Tracheal epithelial cell (primary cell): ENCODE measurements at places on chromosomes 2 and 18. TPM values are rescaled to one million over a fixed set of nuclear protein-coding genes. Genes with fewer than 3 reads are reported as not detected.

PLCL1 gene
- total RNA-seq, result under 0.01 TPM in 1 of 2 replicates, not detected in the other

BABAM2 gene
- total RNA-seq, result 8.7 and 10.1 TPM in 2 replicates

TRIM43 gene
- total RNA-seq, result 0.48 TPM in 1 of 2 replicates, not detected in the other

YES1 gene
- total RNA-seq, result 274 and 298 TPM in 2 replicates

RIT2 gene
- 0.24 TPM in 1 of 2 replicates, not detected in the other for total RNA-seq

CFAP65 gene
- under 0.01 TPM in 1 of 2 replicates, not detected in the other for total RNA-seq

MAP3K19 gene
- under 0.01 TPM in 1 of 2 replicates, not detected in the other for total RNA-seq

PMS1 gene
- total RNA-seq, result 17.6 and 19.6 TPM in 2 replicates

CIB4 gene
- total RNA-seq, result not detected in 2 replicates

WDFY1 gene
- total RNA-seq, result 100 and 107 TPM in 2 replicates

SLC14A1 gene
- total RNA-seq, result not detected in 2 replicates
